ENCODE measurements at places on chromosomes 6 and 20. TPM values are rescaled to one million over a fixed set of nuclear protein-coding genes. Genes with fewer than 3 reads are reported as not detected.

DNA sequence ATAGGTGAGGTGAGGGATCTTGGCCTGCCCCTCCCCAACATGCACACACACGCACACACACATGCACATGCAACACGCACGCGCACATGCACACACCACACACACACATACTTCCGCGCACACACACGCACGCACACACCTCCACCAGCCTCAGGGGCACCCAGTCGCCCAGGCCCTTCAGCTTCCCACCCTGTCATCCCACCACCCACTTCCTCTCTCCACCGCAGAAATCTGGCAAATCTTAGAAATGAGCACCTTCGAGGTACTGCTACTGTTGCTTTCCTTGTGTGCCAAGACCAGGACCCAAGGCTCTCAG lies 1.2 kb downstream of the SPDEF start:
- DNase-seq: no peak

- DNase-seq: no peak
Observed at GRCh38 chr6:167157863-167158262, at the start of gene GPR31. Gene GPR31 (minus strand): TSS chr6:167157980. CDS start chr6:167157831, 149 bp downstream.

DNA sequence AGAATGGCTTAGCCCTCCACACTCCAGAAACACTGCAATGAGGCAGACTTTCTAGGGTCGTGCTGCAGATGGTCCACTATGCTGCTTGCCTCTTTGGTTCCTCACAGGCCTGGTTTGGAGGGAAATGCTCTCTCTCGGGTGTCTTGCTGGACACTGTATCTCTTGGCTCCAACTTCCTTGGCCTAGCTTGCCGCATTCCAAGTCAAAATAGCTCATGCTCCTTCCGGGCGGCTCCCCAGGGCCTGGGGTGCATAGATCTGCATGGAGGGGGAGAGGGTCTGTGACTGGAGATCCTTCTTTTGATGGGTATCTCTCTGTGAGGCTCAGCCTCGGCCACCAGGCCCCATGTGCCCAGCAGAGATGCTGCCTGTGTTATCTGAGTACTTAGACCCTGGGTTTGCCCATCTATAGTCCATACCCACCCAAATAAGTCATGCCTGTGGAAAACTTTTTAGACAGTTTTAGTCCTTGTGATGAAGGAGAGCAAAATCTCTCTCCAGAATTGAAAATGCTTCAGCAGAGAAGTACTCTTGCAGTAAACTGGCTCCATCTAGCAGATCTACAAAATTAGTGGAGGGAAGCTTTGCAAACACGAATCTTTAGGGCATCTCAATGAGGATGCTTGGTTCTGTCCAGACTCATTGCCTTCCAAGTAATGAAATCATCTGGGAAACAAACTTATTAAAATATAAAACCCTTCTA lies 264.1 kb upstream of the RIN2 start:
- no peak for DNase-seq

DNA sequence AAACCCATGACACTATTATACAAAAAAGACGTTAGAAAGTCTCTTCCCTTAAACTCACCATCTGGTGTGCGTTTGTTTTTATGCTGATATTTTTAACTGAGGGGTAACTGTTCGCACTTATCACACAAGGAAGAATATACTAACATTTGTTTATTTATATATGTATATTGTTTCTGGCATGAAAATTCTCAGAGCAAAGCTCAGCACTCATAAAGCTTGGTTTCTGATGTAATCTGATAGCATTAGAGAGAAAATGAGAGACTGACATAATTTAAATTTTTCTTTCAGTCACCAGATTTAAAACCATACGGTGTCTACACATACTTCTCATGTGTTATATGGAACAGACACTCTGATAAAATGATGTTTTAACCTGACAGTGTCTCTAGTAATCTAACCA lies 6.9 kb downstream of the BLOC1S5 start:
- no peak for DNase-seq

Gene MPIG6B
- polyA plus RNA-seq: 1.7 TPM

- peak; percentile 12 for DNase-seq
Observed at GRCh38 chr6:111444794-111445193, 38.2 kb downstream of the REV3L start.

- DNase-seq: no peak
Observed at GRCh38 chr20:51445591-51445990, 96.9 kb downstream of the NFATC2 start.

Gene MYO6
- 118 TPM for polyA plus RNA-seq

DNA sequence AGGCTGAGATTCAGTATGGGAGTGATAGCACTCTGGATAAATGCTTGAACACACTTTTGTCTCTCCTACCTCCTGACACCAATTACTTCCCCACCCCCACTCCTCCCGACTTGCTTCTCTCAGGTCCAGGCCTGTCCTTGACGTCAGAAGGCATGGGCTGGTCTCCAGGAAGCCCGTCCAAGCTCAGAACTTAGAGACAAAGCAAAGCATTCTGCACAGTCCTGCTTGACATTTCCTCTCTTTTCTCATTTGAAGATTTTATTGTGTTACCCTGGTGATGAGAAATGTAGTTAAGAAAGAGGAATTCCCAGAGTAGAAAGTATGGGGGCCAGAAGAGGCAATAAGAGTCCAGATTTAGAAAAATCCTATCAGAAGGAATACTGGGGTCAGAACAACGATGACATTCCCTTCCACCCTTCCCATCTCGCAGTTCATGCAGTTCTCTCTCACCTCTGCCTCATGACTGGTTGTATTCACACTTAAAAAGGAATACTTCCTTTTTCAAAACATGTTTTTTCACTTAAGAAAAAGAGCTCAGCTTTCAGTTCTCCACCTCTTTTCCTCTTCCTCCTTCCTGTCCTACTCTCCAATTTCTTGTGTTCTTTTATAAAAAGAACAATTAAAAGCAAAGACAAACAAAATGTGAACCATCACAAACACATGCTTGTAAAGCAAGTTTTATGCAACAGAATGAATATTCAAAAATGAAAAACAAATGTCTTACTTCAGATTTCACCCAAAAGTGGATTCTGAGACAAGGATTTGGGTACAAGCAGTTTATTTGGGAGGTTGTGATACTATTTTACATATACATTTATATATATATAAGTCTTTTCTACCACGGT lies 18.5 kb upstream of the FAM184A start:
- DNase-seq: no peak

Gene PLN
- 4.8 TPM for polyA plus RNA-seq

DNA sequence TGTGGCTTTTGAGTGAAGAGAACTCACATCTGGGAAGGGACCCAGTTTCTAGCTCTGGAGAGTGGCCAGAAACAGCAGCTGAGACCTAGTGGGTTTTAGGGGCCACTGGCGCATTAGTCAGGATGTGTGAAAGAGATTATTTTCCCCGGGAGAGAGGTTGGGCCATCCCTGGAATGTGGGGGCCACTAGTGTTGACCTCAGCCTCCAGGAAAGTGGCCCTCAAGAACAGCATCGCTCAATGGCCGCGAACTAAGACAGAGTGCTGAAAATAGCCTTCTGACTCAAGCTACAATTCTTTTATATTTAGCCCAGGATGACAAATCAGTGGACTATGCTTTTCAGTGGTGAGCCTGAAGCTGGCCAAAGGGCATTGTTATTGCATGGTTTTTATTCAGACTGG lies 210.4 kb upstream of the RNF24 start:
- DNase-seq: no peak

DNA sequence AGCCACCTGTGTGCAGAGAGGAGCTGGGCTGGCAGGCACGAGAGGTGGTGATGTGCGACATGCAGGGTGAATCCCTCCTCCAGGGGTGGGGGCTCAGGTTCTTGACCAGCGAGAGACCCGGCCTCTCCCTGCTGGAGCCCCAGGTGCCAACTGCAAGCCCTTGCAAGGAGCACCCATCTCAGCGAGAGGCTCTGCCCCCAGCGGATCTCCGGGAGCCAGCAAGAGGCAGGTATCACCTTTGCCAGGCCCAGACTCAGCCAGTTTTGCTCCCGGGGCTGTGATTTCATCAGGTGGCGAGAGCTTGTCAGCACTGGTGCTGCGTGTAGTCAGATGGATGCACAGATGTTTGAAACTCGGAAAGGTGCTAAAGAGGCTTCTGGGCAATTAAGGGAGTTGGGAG lies 87.7 kb downstream of the TFAP2C start:
- no peak for DNase-seq

DNA sequence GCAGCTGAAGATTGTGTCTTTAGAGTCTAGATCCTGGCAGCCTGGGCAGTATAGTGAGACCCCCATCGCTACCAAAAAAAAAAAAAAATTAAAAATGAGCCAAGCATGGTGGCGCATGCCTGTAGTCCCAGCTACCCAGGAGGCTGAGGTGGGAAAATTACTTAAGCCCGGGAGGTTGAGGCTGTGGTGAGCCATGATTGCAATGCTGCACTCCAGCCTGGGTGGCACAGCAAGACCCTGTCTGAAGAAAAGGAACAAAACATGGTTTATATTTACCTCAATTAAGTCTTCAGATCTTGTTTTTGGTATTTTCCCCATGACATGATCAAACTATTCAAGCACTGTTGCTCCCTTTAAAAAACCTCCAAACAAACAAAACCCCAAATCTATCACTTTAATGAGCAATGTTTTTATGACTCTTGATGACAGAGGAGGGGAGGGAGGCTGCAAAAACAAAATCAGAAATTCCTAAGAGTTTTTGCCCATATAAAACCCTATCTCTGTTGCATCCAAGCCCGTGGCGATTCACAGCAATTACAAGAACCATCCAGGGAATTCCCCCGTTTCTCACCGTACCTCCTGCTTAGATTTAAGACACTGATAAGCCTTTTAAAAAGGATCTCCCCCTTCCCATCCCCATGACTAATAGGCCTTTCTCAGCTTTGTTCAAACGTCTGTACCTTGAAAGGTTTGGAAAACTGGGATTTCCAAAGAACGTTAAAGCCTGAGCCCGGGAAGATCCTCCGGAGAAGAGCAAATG lies 259.9 kb downstream of the BMP7 start:
- no peak for DNase-seq

DNA sequence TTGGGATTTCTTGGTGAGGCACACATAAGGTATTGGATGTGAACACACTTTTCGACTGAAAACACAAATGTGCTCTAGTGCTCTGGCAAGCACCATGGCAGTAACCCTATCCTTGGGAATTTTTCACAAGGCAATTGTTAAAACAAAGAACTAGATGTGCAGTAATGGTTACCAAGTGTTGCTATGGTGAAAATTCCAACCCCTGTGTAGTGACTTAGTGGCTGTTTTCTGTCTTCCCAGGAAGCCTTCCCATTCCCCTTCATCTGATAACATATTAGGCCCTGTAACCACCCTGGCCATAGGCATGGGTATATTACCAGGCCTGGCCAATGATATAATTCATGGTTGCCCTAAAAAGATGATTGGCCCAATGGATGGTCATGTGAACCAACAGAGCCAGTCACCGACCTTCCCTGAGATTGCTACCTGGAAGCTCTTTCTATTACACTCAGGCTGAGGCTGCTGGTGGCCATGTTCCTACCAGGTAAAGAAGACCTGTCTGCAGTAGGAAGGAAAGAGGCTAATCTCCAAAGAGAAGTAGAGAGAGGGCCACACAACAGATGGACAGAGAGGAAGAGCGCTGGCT lies 4.1 kb downstream of the C20orf202 start:
- no peak for DNase-seq

GRCh38 chr6:127748290-127748689 lies 152.6 kb downstream of the THEMIS start:
- DNase-seq: no peak

DNA sequence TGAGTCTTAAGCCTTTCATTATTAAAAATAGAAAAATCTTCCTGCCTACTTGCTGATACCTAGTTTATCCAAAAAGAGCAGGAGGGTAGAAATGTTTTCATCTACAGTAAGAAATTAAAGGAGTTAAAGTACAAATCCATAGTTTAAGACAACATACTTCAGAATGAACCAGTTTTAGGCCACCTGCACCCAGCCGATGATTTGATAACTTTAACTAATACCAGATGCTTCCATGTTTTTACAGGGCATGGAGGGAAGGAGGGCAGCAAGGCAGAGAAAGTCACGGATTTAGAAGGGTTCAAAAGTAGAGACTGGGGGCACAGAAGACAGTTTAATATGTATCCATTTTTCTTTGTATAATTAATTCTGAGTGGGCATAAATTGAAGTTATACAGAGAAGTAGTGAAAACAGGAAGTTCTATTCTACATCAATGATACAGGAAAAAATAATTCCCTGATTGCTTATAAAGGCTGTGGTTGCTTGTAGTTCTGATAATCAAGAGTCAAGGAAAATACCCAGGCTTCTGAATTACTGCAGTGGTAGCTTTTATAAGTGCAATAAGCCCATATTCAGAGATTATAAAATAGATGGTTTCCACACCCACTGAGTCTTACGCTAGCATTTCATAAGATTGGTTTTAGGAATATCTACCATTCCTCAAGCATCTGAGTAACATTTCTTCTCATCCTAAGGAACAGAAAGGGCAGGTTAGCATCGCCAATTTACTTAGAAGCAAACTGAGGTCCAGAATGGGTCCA lies 72.0 kb downstream of the GMDS start:
- no peak for DNase-seq

DNA sequence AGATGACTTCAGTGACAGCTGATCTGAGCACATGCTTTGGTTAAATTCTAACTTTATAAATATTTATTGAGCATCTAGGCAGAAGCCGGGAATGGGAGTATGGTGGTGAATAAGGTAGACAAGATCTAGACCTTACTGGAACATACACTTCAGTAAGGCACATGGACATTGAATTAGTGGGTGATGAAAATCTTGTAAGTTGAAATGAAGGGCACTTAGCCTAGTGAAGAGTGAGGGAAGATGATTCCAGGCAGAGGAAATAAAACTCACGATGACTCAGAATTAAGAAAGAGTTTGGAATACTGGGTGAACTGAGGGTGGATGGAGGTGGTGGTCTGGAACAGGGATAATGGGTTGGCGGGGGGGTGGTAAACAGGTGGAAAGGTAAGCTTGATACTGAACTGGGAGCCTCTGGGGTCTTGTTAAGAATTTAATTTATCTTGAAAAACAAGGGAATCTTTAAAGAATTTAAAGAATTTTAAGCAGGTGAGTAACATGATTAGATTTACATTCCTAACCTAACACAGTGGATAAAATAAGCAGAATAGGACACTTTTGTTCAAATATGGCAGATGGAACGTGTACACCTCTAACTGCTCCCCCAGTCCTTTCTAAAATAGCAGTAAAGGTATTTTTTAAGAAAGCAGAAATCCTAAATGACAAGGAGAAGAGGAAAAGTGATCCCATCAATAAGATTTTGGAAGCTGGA lies 75.2 kb upstream of the ARHGAP18 start:
- DNase-seq: no peak

DNA sequence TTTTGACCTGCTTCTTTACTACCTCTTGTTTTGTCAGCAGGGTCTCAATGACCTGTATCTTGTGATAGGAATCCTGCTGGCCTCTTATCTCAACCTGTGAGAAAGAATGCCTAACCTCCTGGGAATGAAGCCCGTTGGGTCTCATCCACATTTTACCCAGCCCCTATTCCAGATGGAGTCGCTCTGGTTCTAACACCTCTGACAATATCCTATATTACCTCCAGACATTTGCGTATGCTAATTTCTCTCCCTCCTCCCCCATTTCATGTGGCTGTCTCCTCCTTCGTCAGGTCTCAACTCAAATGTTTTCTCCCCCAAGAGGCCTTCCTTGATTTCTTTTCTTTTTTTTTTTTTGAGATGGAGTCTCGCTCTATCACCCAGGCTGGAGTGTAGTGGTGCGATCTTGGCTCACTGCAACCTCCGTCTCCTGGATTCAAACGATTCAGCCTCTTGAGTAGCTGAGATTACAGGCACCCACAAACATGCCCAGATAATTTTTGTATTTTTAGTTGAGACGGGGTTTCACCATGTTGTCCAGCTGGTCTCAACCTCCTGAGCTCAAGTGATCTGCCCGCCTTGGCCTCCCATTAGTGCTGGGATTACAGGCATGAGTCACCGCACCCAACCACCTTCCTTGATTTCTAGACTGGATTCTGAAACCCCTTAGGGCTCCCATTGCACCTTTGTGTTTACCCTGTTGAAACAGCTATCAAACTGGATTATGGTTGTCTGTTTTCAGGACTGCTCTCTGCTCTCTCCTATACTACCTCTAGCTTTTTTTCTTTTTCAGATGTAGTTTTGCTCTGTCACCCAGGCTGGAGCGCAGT lies 49.5 kb upstream of the B4GALT5 start:
- DNase-seq: no peak

Measured in left kidney (tissue), 8 donors.